Prostate gland (tissue), 2 donors: ENCODE measurements at places on chromosomes 6 and 20. TPM values are rescaled to one million over a fixed set of nuclear protein-coding genes. Genes with fewer than 3 reads are reported as not detected.

The COL12A1 gene
- total RNA-seq: 8.6 TPM

GRCh38 chr20:38299963-38300362, 4.0 kb upstream of the BPI start:
- H3K27me3 ChIP-seq: no peaks in the 10 kb centered on the region
- peak; percentile 45 for DNase-seq
- H3K27ac ChIP-seq: peak overlapping the region; percentile 79
- H3K4me3 ChIP-seq: no peak overlapping the region
- no peaks in the 10 kb centered on the region for H3K4me1 ChIP-seq

DNA sequence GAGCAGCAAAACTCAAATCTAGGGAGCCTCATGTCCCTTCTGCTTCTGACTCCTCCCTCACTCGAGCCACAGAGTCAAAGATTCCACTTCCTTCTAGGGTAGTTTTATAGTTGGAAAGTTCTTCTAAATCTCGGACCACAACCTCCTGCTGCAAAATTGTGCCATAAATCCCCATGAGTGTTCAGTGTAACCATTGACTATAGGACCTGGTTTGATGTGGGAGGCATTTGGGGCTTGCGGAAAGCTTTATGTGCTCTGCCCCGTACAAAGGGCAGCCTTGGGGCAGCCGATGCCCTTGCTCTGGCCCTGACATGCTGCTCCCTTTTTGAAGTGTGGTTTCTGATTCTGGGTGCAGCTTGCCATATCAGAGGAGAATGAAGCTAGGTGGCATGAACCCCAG, 43.6 kb upstream of the IER3 start:
- H3K27me3 ChIP-seq: no peaks in the 10 kb centered on the region
- H3K27ac ChIP-seq: no peak overlapping the region
- no peaks in the 10 kb centered on the region for H3K36me3 ChIP-seq
- no peak overlapping the region for H3K4me3 ChIP-seq

The TOX2 gene
- total RNA-seq: 52.8 TPM

GRCh38 chr6:3039384-3039783, 28.9 kb upstream of the RIPK1 start:
- no peak overlapping the region for H3K4me3 ChIP-seq
- H3K27ac ChIP-seq: no peak overlapping the region
- DNase-seq: no peak
- H3K36me3 ChIP-seq: no peaks in the 10 kb centered on the region

The TCP11 gene
- 0.87 TPM for total RNA-seq

DNA sequence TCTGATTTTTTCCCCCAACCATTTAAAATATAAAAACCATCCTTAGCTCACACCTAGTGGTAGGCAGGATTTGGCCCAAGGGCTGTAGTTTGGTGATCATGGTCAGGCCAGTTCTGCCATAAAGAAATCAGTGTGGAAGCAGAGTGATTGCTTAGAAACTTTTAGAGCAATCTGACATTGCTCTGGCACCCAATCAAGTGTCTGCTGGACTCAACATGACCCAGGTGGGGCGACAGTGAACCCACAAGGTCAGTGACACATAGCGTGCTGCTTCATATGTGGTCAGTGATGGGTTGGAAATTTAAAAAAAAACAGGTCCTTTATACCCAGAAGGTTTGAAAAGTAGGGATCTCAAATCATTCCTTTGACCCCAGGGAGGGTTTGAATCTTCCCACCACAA, 107.9 kb downstream of the BANF2 start:
- H3K36me3 ChIP-seq: no peaks in the 10 kb centered on the region
- no peak overlapping the region for H3K27ac ChIP-seq
- peaks cover 6% of the 10 kb centered on the region for H3K4me1 ChIP-seq
- H3K4me3 ChIP-seq: no peak overlapping the region
- H3K27me3 ChIP-seq: no peaks in the 10 kb centered on the region

DNA sequence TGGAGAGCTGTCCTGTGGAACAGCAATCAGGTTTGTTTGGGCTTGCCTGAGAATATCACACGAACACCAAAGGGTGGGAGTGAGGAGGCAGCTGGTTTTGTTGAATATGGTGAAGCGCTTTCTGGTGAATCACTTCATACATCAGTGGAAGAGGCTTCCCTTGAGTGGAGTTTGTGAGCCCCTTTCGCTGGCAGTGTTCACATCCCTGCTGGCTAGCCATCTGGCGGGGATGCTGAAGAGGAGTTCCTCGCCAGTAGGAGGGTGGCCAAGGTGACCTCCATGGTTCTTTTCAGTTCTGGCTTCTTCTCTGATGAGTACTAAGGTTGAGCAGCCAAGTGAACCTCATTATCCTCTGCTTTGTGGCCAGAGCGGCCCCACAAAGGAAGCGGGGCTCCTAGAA, 37.7 kb upstream of the RNF8 start:
- no peaks in the 10 kb centered on the region for H3K27me3 ChIP-seq
- no peak overlapping the region for H3K4me3 ChIP-seq
- H3K36me3 ChIP-seq: peaks cover 5% of the 10 kb centered on the region
- H3K4me1 ChIP-seq: no peaks in the 10 kb centered on the region

GRCh38 chr6:16224409-16224808, 14.0 kb upstream of the GMPR start:
- no peak for DNase-seq
- H3K4me1 ChIP-seq: peaks cover 5% of the 10 kb centered on the region
- no peaks in the 10 kb centered on the region for H3K27me3 ChIP-seq
- no peak overlapping the region for H3K27ac ChIP-seq
- H3K36me3 ChIP-seq: no peaks in the 10 kb centered on the region
- no peak overlapping the region for H3K4me3 ChIP-seq

GRCh38 chr6:70216767-70217166, 86.1 kb downstream of the COL9A1 start:
- no peaks in the 10 kb centered on the region for H3K36me3 ChIP-seq
- H3K4me1 ChIP-seq: no peaks in the 10 kb centered on the region
- H3K27me3 ChIP-seq: no peaks in the 10 kb centered on the region
- no peak for DNase-seq
- H3K27ac ChIP-seq: no peak overlapping the region

- H3K27ac ChIP-seq: no peak overlapping the region
- H3K36me3 ChIP-seq: no peaks in the 10 kb centered on the region
- H3K4me1 ChIP-seq: no peaks in the 10 kb centered on the region
- no peak for DNase-seq
Measured at GRCh38 chr6:3895312-3895653, 46.1 kb downstream of the FAM50B start.
